Fibroblast of lung (primary cell): ENCODE measurements at places on chromosomes 5 and 9. TPM values are rescaled to one million over a fixed set of nuclear protein-coding genes. Genes with fewer than 3 reads are reported as not detected.

The TLE4 gene
- total RNA-seq = 9.8 and 13.5 TPM in 2 replicates

The INSL6 gene
- total RNA-seq = not detected in 2 replicates

The IFNW1 gene
- not detected in 2 replicates for total RNA-seq

The AK1 gene
- total RNA-seq = 46.7 and 47.6 TPM in 2 replicates

The RBM22 gene
- total RNA-seq = 14.1 and 15.4 TPM in 2 replicates

The IL9 gene
- not detected in 2 replicates for total RNA-seq

The GABRG2 gene
- total RNA-seq = under 0.01 TPM in 1 of 2 replicates, not detected in the other

The CD14 gene
- 4.1 and 10.9 TPM in 2 replicates for total RNA-seq

The LCP2 gene
- under 0.01 TPM in 1 of 2 replicates, not detected in the other for total RNA-seq

The GADD45G gene
- 2.3 and 3.5 TPM in 2 replicates for total RNA-seq

The RNF183 gene
- not detected in 2 replicates for total RNA-seq

The PCDHA9 gene
- 0.26 and 0.33 TPM in 2 replicates for total RNA-seq

The SOHLH1 gene
- not detected in 2 replicates for total RNA-seq

The SFXN1 gene
- 53.7 and 58.3 TPM in 2 replicates for total RNA-seq

The AGXT2 gene
- total RNA-seq = not detected in 2 replicates

The DNM1 gene
- total RNA-seq = 11.8 and 30.4 TPM in 2 replicates

The PCDHB12 gene
- total RNA-seq = 0.26 and 0.66 TPM in 2 replicates

The AK8 gene
- total RNA-seq = 0.17 and 0.26 TPM in 2 replicates

The ANKRD31 gene
- total RNA-seq = 0.26 and 0.33 TPM in 2 replicates

The RETREG1 gene
- total RNA-seq = 0.51 and 0.99 TPM in 2 replicates

The NSG2 gene
- total RNA-seq = not detected in 2 replicates

The ZNF367 gene
- 0.26 and 0.66 TPM in 2 replicates for total RNA-seq

The IRGM gene
- total RNA-seq = 0.17 TPM in 1 of 2 replicates, not detected in the other

The IL5 gene
- not detected in 2 replicates for total RNA-seq

The RNF224 gene
- under 0.01 TPM in 1 of 2 replicates, not detected in the other for total RNA-seq

The IFNK gene
- total RNA-seq = not detected in 2 replicates

The LHFPL2 gene
- total RNA-seq = 38.8 and 51.4 TPM in 2 replicates

The PRR7 gene
- total RNA-seq = 2.1 and 2.3 TPM in 2 replicates

The FCN2 gene
- not detected in 2 replicates for total RNA-seq

The FAXDC2 gene
- 11.3 and 20.6 TPM in 2 replicates for total RNA-seq

The SHISAL2B gene
- total RNA-seq = not detected in 2 replicates

The ZNF618 gene
- 5.4 and 8.6 TPM in 2 replicates for total RNA-seq

The TRIM14 gene
- 4.4 and 8.6 TPM in 2 replicates for total RNA-seq

The PCDHA1 gene
- total RNA-seq = under 0.01 TPM in 2 replicates

The SLCO6A1 gene
- total RNA-seq = not detected in 2 replicates

The PCDHB5 gene
- total RNA-seq = 1.8 and 2.8 TPM in 2 replicates

The FOXD4L4 gene
- total RNA-seq = 0.26 TPM in 1 of 2 replicates, not detected in the other

The DOK3 gene
- total RNA-seq = 0.99 and 2.1 TPM in 2 replicates

The CYSRT1 gene
- 0.51 and 0.66 TPM in 2 replicates for total RNA-seq

The C5orf58 gene
- not detected in 2 replicates for total RNA-seq

The NUTM2G gene
- total RNA-seq = not detected in 2 replicates

The HAPLN1 gene
- total RNA-seq = 0.17 TPM in 1 of 2 replicates, not detected in the other

The TAF11L5 gene
- total RNA-seq = not detected in 2 replicates

The PCDHGB4 gene
- 10.0 and 18.3 TPM in 2 replicates for total RNA-seq

The KIF4B gene
- under 0.01 TPM in 2 replicates for total RNA-seq

The HNRNPK gene
- total RNA-seq = 475 and 616 TPM in 2 replicates

The INSYN2B gene
- total RNA-seq = 2.8 and 3.6 TPM in 2 replicates

The DDX4 gene
- not detected in 2 replicates for total RNA-seq

The SPATA31D3 gene
- total RNA-seq = not detected in 2 replicates

The SPINK6 gene
- total RNA-seq = not detected in 2 replicates

The ARID3C gene
- total RNA-seq = under 0.01 and 0.17 TPM in 2 replicates

The BNIP1 gene
- 17.5 and 23.9 TPM in 2 replicates for total RNA-seq

The SIT1 gene
- total RNA-seq = 0.17 TPM in 1 of 2 replicates, not detected in the other

The TAL2 gene
- 0.17 TPM in 1 of 2 replicates, not detected in the other for total RNA-seq

The HTR1A gene
- total RNA-seq = not detected in 2 replicates

The PRDM9 gene
- not detected in 2 replicates for total RNA-seq

The SH3GL2 gene
- under 0.01 and 0.17 TPM in 2 replicates for total RNA-seq

The PIP5K1B gene
- total RNA-seq = under 0.01 TPM in 2 replicates
